HCT116 (cell line): ENCODE measurements at places on chromosomes 4 and X. TPM values are rescaled to one million over a fixed set of nuclear protein-coding genes. Genes with fewer than 3 reads are reported as not detected.

GLRA3 gene
- total RNA-seq = not detected

STX18 gene
- total RNA-seq = 18.5 TPM

ZCCHC18 gene
- not detected for total RNA-seq

NUDT9 gene
- total RNA-seq = 13.5 TPM

FGF5 gene
- total RNA-seq = not detected

ARHGAP24 gene
- total RNA-seq = 1.3 TPM

PPP4R3C gene
- not detected for total RNA-seq

DNA sequence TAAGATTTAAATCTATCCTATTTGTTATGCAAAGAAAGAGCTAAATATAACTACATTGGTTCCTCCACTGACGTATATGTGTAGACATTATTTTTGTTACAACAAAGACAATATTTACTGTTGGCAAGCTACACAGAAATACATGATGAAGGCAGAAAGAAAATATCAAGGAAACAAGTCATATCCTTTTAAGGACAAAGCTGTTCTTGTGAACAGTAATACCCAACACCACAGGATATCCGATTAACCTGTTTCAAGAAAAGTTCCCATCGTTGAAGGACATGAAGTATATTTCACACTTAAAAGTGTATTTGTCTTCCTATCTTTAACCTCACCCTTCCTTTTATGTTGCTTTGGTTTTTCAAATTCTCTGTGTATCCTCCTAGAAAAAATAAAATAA lies 235.8 kb upstream of the AADAT start:
- no peak overlapping the region for H3K27ac ChIP-seq
- no peaks in the 10 kb centered on the region for H3K27me3 ChIP-seq
- no peaks in the 10 kb centered on the region for H3K4me1 ChIP-seq
- no peaks in the 10 kb centered on the region for H3K36me3 ChIP-seq
- no peak overlapping the region for H3K4me3 ChIP-seq

DNA sequence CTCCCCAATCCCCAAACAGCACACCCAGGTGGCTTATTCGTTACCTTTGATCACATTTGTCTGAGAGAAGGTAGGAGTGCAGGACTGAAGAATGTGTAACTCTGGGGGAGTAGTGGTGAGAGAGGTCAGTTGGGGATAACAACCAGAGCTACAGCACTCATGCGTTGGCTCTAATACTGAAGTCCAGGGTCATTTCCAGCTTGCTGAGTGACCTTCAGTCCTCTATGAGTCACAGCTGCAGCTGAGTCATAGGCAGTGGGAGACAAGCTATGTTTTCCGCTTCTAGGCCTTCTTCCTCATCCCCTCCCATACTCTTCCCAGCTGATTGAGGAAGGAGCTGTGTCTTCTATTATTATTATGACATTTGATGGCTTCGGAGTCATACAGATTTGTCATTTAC lies 31.6 kb upstream of the CT47C1 start:
- H3K4me3 ChIP-seq = no peak overlapping the region
- no peaks in the 10 kb centered on the region for H3K36me3 ChIP-seq
- H3K27ac ChIP-seq = no peak overlapping the region
- H3K4me1 ChIP-seq = peaks cover 11% of the 10 kb centered on the region; the same call in 1 of the 2 replicates
- DNase-seq = peak; percentile 32
- H3K27me3 ChIP-seq = no peaks in the 10 kb centered on the region

DNA sequence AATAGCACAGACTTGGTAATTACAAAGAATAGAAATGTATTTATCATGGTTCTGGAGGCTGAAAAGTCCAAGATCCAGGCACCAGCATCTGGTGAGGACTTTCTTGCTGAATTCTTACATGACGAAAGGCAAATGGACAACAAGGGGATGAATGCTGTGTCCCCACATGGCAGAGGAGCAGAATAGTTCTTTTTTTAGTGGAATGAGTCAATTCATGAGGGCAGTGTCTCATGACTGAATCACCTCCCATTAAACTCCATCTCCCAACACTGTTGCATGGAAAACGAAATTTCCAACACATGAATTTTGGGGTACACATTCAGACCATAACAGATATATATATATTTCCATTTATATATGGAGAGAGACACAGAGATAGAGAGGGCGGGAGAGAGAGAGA lies 628.3 kb downstream of the TRIML1 start:
- H3K27ac ChIP-seq = no peak overlapping the region
- no peak overlapping the region for H3K4me3 ChIP-seq
- no peaks in the 10 kb centered on the region for H3K27me3 ChIP-seq

GRCh38 chr4:119124352-119124751 lies 11.3 kb upstream of the MYOZ2 start:
- H3K4me3 ChIP-seq = no peak overlapping the region
- no peaks in the 10 kb centered on the region for H3K4me1 ChIP-seq
- no peak overlapping the region for H3K27ac ChIP-seq
- H3K36me3 ChIP-seq = no peaks in the 10 kb centered on the region
- no peak for DNase-seq
- H3K27me3 ChIP-seq = no peaks in the 10 kb centered on the region

GRCh38 chr4:153937289-153937688 lies 148.4 kb upstream of the SFRP2 start:
- DNase-seq = no peak
- H3K27ac ChIP-seq = no peak overlapping the region
- H3K4me3 ChIP-seq = no peak overlapping the region
- H3K27me3 ChIP-seq = peaks cover 6% of the 10 kb centered on the region; the same call in 1 of the 2 replicates
- H3K4me1 ChIP-seq = no peaks in the 10 kb centered on the region

GRCh38 chr4:148240241-148240640 lies 202.0 kb downstream of the NR3C2 start:
- H3K27ac ChIP-seq = no peak overlapping the region
- no peaks in the 10 kb centered on the region for H3K36me3 ChIP-seq
- no peak overlapping the region for H3K4me3 ChIP-seq

GRCh38 chr4:10023806-10024205 lies 2.5 kb upstream of the SLC2A9 start:
- H3K27ac ChIP-seq = no peak overlapping the region
- H3K4me3 ChIP-seq = no peak overlapping the region
- no peak for DNase-seq
- H3K27me3 ChIP-seq = no peaks in the 10 kb centered on the region
- no peaks in the 10 kb centered on the region for H3K36me3 ChIP-seq

DNA sequence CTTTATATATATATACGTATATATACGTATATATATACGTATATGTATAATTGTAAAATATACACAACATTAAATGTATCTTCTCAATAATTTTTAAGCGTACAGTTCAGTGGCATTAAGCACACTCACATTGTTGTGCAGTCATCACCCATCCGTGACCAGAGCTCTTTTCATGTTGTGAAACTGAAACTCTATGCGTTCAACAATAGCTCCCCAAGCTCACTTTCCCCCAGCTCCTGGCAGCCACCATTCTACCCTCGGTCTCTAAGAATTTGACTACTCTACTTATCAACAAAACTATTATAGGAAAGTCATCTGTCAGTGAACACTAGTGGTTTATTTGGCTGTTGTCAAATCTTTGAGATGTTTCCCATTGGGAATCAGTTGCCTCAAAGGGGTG lies 621.8 kb upstream of the GALNT7 start:
- no peak overlapping the region for H3K4me3 ChIP-seq
- no peak for DNase-seq
- no peaks in the 10 kb centered on the region for H3K36me3 ChIP-seq
- no peaks in the 10 kb centered on the region for H3K27me3 ChIP-seq
- no peak overlapping the region for H3K27ac ChIP-seq

DNA sequence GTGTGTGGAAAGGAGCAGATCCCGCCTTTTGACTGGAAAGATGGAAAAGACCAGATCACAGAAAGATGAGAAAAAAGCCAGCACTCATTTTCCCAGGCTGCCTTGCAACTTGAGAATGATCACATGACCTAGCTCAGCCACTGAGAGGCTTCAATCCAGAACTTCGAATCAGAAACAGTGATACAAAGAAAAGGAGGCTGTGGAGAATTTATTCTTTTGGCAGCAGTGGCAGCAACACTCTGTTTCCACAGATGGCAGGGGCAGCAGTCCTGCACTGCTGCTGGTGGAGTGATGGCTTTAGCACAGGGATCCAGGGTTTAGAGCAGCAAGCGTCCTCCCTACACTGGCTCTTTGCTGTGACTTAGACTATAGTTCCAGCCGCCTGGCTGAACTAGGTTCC lies 77.8 kb upstream of the SH3RF1 start:
- H3K4me3 ChIP-seq = no peak overlapping the region
- no peak overlapping the region for H3K27ac ChIP-seq
- H3K4me1 ChIP-seq = peaks cover 6% of the 10 kb centered on the region
- no peaks in the 10 kb centered on the region for H3K36me3 ChIP-seq

DNA sequence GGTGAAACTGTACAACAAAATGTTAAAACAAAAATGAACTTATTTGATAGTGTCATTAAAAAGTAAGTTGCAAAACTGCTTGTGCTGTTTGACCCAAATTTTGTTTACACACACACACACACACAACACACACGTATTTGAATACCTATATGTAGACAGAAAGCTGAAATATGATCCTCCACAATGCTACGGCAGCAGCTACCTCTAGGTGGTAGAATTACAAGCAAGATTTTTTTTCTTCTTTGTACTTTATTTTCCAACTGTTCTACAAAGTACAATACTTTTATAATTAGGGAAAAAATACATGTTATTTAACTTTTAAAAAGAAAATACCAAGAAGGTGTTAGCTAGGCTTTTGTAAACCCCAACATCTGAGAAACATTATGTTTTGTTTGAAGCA lies 1.2 kb downstream of the CYTL1 start:
- DNase-seq = no peak
- H3K4me3 ChIP-seq = no peak overlapping the region
- H3K36me3 ChIP-seq = no peaks in the 10 kb centered on the region
- H3K27me3 ChIP-seq = peaks cover 44% of the 10 kb centered on the region

- no peak for DNase-seq
- H3K4me3 ChIP-seq = no peak overlapping the region
- no peak overlapping the region for H3K27ac ChIP-seq
Observed at GRCh38 chr4:38995660-38996005, 36.6 kb downstream of the TMEM156 start.
